ENCODE measurements at places on chromosomes 4 and X. TPM values are rescaled to one million over a fixed set of nuclear protein-coding genes. Genes with fewer than 3 reads are reported as not detected.

GRCh38 chrX:137051978-137052642, 18.3 kb upstream of the GPR101 start:
- peak overlapping the region; percentile 64 for H3K4me3 ChIP-seq
- DNase-seq, result peak; percentile 81
- H3K27me3 ChIP-seq, result peaks cover 20% of the 10 kb centered on the region
- no peaks in the 10 kb centered on the region for H3K36me3 ChIP-seq
- no peaks in the 10 kb centered on the region for H3K4me1 ChIP-seq
- H3K27ac ChIP-seq, result no peak overlapping the region

GRCh38 chr4:70768301-70768948, 46.7 kb downstream of the RUFY3 start:
- peaks cover 49% of the 10 kb centered on the region for H3K36me3 ChIP-seq
- no peaks in the 10 kb centered on the region for H3K27me3 ChIP-seq
- DNase-seq, result peak; percentile 74

The BST1 gene
- 31.8 TPM for total RNA-seq

GRCh38 chr4:6200011-6200921, at the start of gene JAKMIP1:
Gene JAKMIP1 (minus strand): TSS chr4:6200549. CDS start chr4:6112850, 87,699 bp downstream.
- peaks cover 11% of the 10 kb centered on the region for H3K27me3 ChIP-seq
- H3K4me3 ChIP-seq, result peak within 1 kb of the TSS; percentile 49
- H3K36me3 ChIP-seq, result no peaks in the 10 kb centered on the region

- H3K4me3 ChIP-seq, result no peak overlapping the region
- no peaks in the 10 kb centered on the region for H3K27me3 ChIP-seq
- H3K36me3 ChIP-seq, result no peaks in the 10 kb centered on the region
- H3K27ac ChIP-seq, result no peak overlapping the region
These were observed 273.0 kb downstream of the SLC7A11 start for GRCh38 chr4:137968956-137969678.

The IDH3G gene
- total RNA-seq, result 42.7 TPM

DNA sequence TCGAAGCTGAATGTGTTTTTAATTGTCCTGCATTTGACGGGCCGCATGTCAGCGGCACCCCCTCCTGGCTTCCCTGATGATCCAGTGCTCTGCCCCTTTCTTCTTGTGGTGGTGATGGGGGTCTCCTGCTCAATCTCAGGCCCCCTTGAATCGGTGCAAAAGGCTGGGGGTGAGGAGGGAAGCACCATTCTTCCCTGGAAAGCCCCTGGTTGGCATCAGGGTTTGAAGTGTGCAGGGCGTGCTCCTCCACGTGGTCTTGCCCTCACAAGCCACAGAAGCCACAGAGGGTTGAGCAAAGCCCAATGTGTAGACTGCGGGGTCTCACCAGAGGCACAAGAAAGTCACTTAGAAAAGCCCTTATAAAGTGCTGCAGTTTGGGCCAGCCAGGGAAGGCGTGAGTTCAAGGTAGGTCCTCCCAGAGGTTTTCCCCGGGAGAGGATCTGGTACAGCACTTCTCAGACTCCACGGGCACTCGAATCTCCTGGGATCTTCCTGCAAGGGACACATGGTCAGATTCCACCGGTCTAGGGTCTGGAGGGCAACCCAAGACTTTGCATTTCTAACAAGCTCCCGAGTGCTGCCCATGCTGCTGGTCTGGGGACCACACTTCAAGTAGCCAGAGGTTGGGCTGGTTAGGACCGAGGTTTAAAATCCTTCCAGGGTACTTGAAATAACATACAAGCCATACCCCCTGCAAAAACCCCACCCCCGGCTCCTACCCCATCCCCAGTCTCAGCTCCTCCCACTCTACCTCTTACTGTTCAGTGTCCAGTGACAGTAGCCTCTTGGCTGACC, 35.1 kb downstream of the PSAPL1 start:
- peaks cover 38% of the 10 kb centered on the region for H3K27me3 ChIP-seq
- H3K36me3 ChIP-seq, result no peaks in the 10 kb centered on the region
- no peak overlapping the region for H3K4me3 ChIP-seq
- no peak overlapping the region for H3K27ac ChIP-seq

DNA sequence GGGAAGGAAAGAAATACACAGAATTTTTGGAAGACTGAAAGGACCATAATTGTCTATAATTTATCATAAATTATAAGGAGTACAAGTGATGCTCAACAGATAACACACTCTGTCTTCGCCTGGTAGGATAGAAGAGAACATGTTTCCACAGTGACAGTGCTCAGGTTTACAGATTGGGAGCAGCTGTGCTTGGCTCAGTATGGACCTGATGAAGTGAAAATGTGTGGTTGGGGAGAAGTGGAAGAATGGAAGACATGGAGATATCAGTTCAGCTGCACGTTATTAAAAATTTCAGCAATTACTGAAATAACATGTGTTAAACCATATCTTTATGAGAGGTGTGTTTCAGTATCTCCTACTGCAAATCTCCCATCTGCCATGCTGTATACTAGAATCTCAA, 90.6 kb downstream of the TLL1 start:
- no peaks in the 10 kb centered on the region for H3K27me3 ChIP-seq
- H3K36me3 ChIP-seq, result no peaks in the 10 kb centered on the region
- no peak overlapping the region for H3K4me3 ChIP-seq
- no peak for DNase-seq
- H3K4me1 ChIP-seq, result no peaks in the 10 kb centered on the region
- no peak overlapping the region for H3K27ac ChIP-seq

DNA sequence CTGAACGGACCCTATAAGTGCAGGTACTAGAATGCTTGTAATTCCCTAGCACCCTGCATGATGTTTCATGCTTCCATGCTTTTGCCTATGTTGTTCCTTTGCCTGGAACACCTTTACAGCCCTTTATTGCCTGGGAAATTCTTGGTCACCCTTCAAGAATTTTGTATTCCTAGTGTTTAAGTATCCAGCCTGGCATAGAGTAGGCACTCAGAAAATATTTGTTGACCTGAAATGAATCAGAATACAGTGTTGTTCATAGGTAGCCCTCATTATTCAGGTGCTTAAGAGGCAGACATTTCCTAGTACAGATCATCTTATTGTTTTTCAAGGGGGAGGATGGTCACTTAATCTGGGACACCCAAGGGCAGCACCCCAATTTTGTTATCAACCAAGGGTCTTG, 75.3 kb downstream of the AKAP4 start:
- H3K27me3 ChIP-seq, result peaks cover 4% of the 10 kb centered on the region
- H3K27ac ChIP-seq, result no peak overlapping the region
- no peak overlapping the region for H3K4me3 ChIP-seq
- H3K4me1 ChIP-seq, result no peaks in the 10 kb centered on the region

DNA sequence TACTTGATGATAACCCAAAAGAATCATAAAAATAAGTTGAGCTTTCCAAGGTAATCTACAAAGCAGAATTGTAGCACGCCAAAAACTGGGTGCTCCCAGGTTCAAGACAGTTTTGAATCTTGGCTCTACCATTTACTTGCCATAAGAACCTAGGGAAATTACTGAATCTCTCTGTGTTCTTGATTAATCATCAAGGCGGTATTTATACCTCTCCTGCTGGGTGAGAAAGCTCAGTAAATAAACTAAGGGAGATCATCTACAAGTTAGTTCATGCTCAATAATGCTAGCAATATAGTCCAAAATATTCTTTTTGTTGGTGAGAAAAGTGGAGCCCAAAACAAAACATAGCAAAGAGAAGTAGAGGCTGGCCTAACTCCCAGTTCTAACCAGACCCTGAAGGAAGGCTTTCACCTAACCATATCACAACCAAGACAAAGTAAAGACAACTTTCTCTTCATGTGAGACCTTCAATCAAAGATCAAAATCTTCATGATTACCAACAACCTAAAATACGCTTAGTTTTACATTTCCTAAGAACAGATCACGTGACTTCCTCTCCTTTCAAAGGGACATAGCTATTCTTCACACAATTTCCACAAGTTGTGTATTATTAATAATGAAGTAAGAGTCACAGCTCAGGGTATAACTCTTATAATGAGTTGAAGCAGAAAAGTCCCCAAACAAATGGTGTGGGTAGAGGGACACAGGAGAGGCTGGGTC, 34.4 kb downstream of the TNIP3 start:
- no peak overlapping the region for H3K27ac ChIP-seq
- no peak for DNase-seq
- no peak overlapping the region for H3K4me3 ChIP-seq
- H3K27me3 ChIP-seq, result no peaks in the 10 kb centered on the region

The MAGEA11 gene
- total RNA-seq, result not detected

The TENM3 gene
- total RNA-seq, result 68.4 TPM

The PASD1 gene
- total RNA-seq, result not detected
